Stimulated activated CD8-positive, alpha-beta memory T cell treated with anti-CD3 and anti-CD28 coated beads, Interleukin-2, amount 100 ng/mL, for 48 hours (primary cell): ENCODE measurements at places on chromosomes 2 and 18.

DNA sequence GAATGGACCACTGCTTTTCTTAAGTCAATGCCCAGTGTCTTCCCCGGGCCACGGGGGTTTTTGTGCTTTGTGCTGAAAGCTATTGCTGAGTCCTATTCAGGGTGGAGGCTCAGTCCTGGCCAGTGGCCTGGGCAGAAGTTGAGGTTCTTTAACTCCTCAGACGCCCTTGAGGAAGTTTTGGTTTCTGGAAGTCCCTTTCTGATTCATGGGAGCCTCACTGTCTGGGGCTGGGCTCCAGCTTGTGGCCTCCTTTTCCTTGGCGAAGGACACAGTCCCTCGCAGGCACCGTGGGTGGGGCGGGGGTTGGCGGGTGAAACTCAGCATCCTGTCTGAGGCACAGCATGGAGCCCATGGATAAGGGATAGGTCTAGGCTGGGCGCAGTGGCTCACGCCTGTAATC, 465.2 kb upstream of the HS6ST1 start:
- no peak for DNase-seq

GRCh38 chr2:228369400-228370031, 188.0 kb upstream of the SPHKAP start:
- DNase-seq = no peak

GRCh38 chr18:51122266-51123045, 75.0 kb downstream of the MEX3C start:
- no peak for DNase-seq

- DNase-seq = no peak
Observed at GRCh38 chr2:96747061-96747617, 7.3 kb upstream of the LMAN2L start.

DNA sequence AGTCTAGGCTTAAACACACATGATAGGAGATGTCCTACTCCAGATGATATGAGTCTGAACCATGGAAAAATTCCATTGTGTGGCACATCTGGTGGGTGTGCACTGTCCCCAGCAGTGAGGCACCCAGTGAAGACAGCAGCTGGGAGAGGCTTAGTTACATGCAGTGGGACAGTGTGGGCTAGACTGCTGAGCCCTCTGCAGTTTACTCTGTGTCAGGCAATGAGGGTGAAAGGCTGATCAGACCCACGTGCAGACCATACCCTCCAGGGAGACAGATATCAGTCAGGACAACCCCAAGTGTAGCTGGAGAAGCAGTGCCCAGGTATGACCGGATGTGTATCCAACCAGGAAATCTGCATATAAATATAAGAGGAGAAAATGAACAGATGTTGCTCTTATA, 13.4 kb downstream of the IL37 start:
- DNase-seq = no peak

- no peak for DNase-seq
Observed at GRCh38 chr2:136154384-136154783, 36.4 kb upstream of the CXCR4 start.

- DNase-seq = no peak
Observed at GRCh38 chr2:165163761-165164160, 40.1 kb downstream of the SCN3A start.

GRCh38 chr18:9516437-9517064, 41.2 kb downstream of the RALBP1 start:
- DNase-seq = no peak

DNA sequence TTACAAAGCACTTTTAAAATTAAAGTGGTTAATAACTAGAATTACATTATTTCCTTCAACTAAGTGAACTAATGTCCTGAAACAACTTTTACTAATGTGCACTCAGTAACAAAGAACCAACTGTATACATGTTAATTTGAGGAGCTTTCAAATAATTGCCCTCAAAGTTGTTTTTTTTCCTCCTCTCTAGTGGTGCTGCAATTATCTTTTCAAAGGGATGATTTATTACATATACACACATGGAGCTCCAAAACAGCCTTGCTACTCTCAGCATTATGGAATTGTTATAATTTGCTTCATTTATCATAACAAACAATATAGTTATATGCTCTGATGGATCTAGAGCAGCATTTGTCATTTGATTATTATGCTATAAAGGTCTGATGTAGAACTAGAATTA, 246.3 kb upstream of the RASGRP3 start:
- DNase-seq = no peak

DNA sequence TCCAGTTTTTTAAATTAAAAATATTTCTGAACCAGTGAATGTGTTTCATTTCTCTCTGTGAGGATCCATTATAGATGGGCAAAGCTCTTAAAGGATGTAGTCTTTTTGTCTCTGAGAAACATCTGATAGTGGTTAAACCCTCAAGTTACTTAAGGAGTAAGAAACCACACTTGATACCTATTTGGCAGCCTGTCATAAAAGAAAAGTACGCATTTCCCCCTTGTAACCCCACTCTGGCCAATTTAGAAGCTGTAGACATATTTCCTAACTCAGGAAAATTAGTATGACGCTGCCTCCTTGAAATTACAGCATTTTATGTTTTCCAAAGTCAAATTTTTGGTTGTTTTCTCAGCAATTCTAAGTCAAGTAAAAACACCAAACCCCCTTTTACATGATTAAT, 2.0 kb downstream of the STAT4 start:
- DNase-seq = no peak

- DNase-seq = no peak
Observed at GRCh38 chr2:216588861-216589710, 44.1 kb upstream of the IGFBP2 start.

GRCh38 chr2:176328149-176328548, 58.9 kb downstream of the MTX2 start:
- no peak for DNase-seq
